ENCODE measurements at places on chromosomes 13 and 19.

DNA sequence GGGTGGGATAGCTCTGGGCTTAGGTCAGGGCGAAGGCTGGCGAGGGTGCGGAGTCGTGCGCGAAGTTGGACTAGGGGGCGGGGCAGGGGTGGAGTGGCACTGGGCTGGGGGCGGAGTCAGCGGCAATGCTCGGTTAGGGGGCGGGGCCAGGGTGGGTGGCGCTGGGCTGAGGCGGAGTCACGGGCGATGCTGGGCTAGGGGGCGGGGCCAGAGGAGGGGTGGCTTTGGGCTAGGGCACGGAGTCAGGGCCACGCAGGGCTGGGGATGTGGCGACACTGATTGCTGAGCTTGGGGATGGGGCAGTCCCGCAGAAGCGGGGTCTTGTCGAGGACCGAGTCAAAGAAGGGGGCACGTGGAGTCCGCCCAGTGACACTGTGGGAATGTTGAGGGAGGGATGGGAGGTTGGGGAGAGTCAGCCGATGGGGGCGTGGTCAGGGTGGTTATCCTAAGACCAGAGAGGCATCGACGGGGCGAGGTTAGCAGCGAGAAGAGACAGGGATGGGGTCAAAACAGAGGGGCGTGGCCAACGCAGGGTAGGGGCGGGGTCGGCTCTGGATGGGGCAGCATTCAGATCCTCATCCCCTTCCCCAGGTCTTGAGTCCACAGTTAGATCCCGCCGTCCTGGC, 8.7 kb downstream of the HOMER3 start:
- peak; percentile 89 for DNase-seq

DNA sequence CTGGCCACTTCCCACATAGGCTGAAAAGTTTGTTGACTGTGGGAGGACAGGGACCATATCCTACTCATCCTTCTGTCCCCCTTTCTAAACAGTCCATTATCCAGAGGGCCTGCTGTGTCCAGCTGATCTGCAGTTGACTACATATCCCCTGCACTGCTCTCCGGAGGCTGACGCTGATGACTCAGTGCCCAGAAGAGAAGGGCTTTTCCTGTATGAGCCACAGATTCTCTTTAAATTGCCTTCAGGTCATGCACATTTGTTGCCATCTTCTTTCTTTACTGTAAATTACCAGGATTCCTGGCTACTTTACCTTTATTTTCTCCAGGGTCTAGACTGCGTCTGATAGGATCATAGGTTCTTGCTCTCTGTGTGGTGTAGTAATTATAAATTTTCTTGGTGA, 125.2 kb downstream of the LACC1 start:
- peak; percentile 68 for DNase-seq

DNA sequence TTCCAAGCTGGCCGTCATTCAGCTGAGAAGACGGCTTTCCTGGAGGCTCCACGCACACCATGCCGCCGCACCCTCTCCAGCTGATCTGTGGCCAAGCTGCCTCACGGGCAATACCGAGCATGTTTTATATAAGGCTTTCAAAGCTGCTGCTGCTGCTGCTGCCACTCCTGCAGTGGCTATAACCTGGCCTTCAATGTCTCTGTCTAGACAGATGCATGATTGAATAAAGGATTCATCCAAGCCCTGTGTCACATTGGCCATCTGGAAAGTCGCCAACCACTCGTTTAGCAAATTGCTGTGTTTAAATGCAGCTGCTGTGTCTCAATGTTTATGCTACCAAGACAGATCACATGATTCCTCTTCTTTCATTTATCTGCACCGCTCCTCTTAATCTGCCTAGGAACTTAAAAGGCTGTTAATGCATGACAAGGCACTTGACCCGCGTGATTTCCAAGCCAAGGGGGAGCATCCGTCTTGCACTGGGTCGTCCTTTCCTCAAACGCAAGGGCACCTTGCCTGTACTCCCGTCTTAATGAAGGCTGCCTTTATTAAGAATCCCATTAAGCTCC, 114.3 kb downstream of the TEX26 start:
- peak; percentile 31 for DNase-seq

- DNase-seq, result no peak
Measured at GRCh38 chr19:17752865-17753639, 1.8 kb downstream of the FCHO1 start.

- no peak for DNase-seq
Measured at GRCh38 chr19:56294549-56294948, 20.1 kb downstream of the ZSCAN5A start.

DNA sequence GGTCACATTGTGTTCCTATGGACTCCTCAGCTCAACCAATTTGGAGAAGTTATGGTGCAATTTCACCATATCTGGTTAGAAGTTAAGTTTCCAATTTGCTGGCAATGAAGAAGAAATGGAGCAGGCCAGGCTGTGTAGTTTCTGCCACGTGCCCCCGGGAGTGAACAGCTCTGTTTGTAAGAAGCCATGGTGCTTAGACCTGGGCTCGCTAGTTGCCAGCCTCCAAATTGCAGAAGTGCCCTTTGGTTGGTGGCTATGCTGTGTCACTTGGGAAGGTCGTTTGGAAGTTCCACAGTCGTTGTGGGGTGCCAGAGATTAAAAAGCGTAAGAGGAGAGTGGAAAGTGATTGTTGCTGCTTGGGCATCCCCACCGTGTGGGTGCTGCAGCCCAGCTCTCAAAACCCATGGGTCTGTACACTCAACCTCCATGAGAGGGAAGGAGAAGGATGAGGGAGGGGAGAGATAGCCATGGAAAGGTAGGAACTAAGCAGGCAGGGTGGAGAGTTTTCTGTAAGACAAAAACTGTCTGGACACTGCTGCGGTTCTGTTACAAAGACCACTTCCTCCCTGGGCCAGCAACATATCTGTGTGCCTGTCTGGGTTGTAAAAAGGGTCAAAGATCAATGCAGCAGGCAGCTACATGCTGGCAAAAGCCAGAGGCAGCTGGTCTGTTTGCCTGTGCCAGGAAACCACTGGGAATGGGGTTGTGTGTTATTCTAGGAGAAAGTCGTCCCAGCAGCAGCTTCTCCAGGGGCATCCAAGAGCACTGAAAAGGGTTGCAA, 10.8 kb downstream of the ALOX5AP start:
- DNase-seq, result no peak

GRCh38 chr19:50667759-50668231, 18.6 kb downstream of the C19orf81 start:
- DNase-seq, result no peak

DNA sequence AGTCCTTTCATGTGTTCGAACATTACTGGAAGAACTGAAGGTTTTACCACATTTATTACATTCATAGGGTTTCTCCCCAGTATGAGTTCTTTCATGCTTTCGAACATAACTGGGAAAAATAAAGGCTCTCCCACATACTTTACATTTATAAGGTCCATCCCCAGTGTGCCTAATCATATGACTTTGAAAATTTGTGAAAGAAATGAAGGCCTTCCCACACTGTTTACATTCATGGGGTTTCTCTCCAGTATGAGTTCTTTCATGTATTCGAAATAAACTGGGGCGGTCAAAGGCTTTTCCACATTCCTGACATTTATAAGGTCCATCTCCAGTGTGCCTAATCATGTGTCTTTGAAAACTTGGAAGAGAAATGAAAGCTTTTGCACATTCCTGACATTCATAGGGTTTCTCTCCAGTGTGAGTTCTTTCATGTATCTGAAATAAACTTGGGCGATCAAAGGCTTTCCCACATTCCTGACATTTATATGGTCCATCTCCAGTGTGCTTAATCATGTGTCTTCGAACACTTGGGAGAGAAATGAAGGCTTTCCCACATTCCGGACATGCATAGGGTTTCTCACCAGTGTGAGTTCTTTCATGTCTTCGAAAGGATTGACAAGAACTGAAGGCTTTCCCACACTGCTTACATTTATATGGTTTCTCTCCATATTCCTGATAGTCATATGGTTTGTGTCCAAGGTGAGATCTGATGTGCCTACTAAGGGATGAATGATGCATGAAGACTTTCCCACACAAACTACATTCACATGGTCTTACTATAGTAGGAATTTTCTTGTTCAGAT, 24.0 kb downstream of the ZNF564 start:
- DNase-seq, result peak; percentile 60

GRCh38 chr19:42487032-42487797, 41.1 kb downstream of the CEACAM1 start:
- DNase-seq, result peak; percentile 4

DNA sequence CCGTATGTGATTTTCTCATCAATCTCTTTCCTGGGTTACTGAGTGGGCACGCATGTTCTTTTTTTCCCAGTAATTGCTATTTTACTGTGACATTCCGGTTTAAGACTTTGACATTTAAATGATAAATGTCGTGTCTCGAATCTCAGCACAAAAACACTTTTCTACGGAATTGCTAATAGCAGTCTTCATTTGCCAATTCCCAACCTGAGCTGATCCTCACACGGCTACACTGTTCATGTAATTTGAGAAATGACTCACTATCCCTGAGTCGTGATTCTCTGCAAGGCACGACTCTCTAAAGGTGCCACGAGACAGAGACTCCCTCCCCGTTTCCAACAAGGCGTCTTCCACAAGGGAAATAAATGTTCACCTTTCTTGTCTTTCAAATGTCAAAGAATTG, 88.7 kb upstream of the USP29 start:
- no peak for DNase-seq

DNA sequence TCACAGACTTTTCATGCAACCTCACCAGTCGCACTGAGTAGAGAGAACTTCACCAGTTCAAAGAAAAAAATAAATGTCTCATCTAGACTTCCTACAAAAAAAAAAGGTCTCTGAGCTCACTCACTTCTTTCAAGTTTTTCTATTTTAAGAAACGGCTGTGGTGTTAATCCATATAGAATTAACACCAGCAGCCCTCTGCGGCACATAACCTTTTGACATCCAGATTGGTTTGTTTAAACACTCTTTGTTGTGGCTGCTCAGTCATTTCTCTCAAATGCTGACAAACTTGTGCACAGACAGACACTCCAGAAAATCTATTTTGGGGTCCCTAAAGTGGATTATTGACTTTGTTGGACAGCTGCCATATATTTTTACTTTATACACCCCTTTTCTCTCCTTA, 874.9 kb downstream of the EFNB2 start:
- no peak for DNase-seq

- no peak for DNase-seq
Measured at GRCh38 chr13:110826861-110827672, 87.8 kb downstream of the ANKRD10 start.

GRCh38 chr13:49802426-49802825, 9.9 kb upstream of the KPNA3 start:
- no peak for DNase-seq

DNA sequence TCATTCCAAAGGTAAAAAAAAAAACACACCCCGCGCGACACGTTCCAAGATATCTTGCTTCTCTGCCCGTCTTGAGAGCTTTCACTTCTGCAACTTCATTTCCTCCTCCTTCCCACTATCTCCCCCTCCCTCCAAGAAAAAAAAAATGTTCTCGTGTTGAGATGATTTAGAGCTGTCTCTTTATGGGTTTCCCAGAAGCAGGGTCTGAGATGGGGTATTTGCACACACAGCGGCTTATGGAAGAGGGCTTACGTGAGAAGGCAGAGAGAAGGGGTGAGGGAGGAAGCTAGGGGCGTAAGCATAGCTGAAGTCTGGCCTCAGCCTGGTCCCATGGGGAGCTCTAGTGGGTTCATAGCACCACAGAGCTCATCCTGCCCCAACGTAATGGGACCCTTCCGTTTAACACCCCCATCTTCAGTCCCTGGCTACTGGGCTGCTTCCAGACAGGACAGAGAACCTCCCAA, 31.3 kb upstream of the USE1 start:
- no peak for DNase-seq

DNA sequence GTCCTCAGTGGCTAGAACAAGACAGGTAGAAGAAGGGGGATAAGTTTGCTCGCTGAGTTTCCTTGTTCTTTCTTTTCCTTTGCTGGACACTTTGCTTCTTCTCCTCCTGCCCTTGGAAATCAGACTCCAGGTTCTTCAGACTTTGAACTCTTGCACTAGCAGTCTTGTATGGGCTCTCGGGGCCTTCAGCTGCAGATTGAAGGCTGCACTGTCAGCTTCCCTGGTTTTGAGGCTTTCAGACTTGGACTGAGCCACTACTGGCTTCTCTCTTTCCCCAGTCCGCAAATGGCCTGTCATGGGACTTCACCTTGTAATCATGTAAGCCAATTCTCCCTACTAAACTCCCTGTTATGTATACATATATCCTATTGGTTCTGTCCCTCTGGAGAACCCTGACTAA, 379.8 kb downstream of the NDFIP2 start:
- DNase-seq, result no peak

DNA sequence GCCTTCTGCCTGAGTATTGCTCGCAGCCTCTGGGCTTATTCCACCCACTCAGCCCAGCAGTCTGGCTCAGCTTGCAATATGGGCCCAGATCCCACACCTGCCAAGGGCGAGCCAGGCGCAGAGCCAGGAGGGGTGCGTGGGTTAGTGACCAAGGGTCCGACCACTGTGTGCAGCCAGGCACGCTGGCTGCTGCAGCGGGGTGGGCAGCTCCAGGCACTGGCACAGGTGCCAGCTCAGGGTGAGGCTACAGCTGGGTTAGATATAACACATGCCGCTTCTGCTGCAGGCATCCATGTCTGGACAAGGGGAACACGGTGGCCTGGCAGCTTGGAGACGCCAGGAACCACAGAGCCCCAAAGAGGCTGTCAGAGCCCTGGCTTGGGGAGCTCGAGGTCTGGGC, 12.6 kb upstream of the URAD start:
- DNase-seq, result no peak

DNA sequence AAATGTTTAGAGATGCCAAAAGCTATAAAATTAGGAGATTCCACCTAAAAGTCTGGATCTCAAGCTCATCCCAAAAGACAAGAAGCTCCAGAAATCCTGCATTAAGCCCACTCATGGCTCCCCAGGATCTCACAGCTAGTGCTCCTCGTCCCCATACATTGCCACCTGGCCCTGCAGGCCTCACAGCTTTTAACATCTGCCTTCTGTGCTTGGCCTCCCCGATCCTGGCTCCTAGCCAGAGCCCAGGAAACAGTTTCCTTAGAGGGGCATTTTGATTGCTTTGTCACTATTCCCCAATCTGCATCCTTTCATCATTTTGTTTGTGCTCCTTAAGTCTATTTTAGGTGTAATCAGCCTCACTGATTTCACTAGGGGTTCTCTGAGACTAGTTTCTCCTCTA, 14.5 kb upstream of the DCT start:
- DNase-seq, result no peak

DNA sequence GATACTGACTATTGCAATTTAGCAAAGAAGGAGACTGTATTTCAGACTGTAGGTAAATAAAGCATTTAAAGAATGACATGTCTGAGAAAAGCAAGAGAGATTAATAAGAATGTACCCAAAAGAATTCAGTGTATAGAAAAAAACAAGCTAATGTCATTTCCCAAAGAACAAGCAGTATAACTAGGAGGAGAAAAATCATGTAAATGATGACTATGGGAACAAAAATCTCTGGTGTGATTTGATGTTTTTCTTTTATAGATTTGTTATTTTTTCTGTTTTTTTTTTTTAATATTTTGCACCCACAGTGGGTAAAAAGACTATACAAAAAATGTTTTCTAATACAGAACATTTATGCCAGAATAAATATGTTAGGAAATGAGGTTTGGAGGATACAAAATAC, 801.0 kb downstream of the PCDH9 start:
- no peak for DNase-seq

Measured in GM23248 (cell line).